ENCODE measurements at places on chromosomes 1 and 21.
A peak's percentile ranks its signal among the peaks of the same experiment; 100 is the strongest.

DNA sequence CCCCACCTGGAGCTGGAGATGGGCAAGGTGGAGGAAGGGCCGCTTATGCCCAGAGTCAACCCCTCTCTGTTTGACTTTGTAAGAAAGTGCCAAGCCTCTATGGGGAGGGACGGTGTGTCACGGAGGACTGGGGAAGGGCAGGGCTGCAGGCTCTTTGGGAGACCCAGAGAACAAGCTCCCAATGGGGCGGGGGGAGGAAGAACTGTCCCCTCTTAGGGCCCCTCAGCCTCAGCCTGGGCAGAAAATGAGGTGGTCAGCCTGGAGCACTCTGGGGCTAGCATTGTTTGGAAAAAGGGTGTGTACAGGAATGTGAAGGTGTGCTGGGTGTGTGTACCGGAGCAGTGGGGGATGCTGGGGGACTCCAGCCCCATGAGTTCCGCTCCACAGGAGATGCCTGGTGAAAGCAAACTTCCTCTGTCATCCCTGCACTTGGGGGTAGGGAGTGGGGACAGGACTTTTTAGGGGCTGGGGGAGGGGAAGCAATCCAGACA is 1.2 kb upstream of the INAVA start:
- no peak for DNase-seq

DNA sequence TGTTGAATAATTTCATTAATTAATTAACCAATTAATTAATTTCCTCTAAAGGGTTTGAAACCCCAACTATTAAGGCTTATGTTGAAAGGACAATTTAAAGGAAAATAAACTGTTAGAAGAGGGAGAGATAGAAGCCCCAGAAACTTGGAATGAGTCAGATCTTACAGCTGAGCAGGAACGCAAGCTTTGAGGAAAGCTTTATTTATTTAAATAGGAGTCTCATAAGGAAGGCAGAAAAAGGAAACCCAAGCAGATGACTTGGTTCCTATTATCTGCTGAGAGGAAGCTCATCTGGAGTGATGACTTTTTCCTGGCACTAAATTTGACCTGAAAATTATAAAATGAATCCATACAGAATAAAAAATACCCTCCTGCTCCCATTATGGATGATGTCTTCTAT is 105.1 kb downstream of the ROR1 start:
- DNase-seq: no peak

DNA sequence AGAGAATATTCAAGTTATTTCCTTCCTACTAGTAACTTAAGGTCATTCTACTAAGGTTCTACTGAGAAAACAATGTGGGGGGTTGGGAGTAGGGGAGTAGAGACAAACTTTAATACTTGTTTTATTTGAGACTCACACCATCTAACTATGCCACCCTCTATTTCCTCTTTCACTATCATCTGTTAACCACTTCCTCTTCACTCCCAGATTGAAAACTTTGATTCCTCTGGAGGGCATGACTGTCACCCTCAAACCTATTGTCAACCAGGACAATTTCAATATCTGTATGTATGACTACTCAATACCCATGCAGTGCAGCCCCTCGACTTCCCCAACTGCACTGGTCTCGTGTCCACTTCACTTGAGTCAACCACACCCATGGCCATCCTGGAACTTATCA is 165.6 kb upstream of the POGK start:
- DNase-seq: no peak

- no peak for DNase-seq
Measured at GRCh38 chr1:209162651-209163050, 420.9 kb upstream of the CAMK1G start.

DNA sequence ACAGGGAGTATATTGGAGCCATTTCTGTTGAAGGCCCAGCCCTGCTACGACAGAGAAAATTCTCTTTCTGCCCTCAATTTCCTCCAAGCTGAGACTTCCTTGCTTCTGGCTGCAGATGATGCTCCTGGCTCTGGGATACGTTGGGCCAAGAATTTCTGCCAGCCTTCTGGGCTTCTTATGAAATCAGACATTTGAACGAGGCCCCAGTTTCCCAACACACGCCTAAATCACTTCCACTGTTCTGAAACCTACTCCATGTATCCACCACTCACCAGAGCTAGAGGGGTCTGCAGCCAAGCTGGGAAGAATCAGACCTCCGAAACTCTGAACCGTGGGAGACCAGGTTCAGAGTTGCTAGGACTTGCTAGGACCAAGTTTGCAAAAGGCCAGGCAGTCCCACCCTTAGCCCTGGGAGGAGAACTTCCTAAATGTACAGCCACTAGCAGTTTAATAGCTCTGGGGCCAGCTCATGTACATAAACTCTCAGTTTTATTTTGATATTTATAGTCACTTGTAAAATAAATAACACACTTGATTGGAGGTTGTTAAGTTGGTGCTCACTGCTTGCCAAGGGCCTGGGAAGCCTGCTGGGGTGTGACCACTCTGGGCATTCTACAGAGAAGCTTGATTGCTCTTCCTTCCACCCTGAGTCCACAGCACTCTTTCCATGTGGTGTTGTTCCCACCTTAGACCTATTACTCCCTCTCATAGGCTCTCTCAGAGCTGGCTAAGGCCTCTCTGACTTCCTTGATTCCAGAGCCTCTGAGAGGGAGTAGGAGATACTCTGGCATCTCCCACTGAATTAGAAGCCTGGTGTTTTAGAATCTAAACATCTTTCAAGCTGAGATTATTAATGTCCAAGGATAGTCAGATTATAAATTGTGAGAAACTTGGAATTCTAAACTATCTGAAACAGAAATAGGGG is 83.4 kb upstream of the TRABD2B start:
- no peak for DNase-seq

DNA sequence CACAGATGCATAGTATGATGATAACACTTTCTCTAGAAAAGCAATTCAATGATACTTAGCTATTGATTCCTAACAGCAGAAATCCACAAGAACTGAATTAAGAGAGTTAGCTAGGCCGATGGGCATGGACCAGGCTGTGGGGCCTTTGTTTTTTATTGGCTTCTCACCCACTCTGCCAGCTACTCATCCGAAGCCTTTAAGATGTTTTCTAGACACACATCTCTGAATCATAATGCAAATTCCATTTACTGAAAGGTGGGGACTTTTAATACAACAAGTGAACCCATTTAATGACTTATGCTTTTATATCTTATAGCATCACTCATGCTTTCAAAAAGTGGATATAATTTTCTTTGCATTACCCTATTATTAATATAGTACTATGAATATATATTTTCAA is 170.2 kb downstream of the RUNX1 start:
- DNase-seq: no peak

- no peak for DNase-seq
Measured at GRCh38 chr1:114741963-114742746, 15.6 kb downstream of the CSDE1 start.

- no peak for DNase-seq
Measured at GRCh38 chr1:218742467-218743262, 397.5 kb downstream of the TGFB2 start.

DNA sequence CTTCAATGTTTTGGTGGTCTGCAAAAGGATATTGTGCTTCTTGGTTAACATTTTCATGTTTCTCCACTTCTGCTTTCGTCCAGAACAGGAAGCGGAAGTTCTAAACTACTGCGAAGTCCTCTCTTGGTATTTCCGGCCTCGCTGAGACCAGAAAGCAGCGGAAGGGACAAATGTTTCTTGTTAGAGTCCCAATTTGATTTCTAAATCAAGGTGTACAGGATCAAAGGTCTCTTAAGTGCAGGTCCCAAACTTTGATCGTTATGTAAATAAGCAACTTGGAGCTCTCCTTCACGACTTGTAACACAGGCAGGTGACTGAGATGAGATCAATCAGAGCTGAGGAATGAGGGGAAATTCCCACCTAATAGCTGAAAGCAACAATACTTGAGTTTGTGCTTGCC is 40.1 kb upstream of the HMCN1 start:
- no peak for DNase-seq

GRCh38 chr1:35463232-35463631 is 94.0 kb downstream of the KIAA0319L start:
- no peak for DNase-seq

- no peak for DNase-seq
Measured at GRCh38 chr1:41493117-41493536, 8.6 kb upstream of the EDN2 start.

DNA sequence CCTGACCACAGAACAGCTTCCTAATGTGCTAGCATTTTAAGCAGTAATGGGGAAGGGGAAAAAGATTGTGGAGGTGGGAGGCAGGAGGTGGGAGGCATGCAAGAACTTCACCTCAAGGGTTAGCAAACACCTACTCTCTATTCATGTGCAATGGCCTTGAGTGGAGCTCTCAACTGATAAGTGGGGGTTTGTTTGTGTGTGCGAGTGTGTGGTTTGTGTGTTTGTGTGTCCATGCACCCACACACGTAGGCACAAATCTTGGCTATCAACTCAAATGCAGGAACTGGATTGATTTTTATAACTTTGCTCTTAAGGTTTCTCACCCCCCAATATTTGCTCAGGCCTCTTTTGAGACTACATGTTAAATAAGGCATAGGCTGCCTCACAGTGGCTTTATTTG is 78.6 kb downstream of the SYT6 start:
- DNase-seq: no peak

DNA sequence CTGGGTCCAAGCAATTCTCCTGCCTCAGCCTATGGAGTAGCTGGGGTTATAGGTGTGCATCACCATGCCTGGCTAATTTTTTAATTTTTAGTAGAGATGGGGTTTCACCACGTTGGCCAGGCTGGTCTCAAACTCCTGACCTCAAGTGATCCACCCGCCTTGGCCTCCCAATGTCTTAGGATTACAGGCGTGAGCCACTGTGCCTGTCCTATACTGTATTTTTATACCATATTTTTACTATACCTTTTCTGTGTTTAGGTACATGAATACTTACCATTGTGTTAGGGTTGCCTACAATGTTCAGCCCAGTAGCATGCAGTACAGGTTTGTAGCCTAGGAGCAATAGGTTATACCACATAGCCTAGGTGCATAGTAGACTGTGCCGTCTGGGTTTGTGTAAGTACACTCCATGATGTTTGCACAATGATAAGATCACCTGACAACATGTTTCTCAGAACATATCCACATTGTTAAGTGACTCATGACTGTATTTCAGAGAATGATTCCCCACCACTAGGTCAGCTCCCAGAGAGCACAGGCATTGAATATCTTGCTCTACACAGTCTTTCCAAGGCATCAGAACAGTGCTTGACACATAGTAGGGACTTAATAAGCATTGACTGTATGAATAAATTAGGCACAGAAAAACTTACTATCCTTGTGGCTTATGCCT is 6.0 kb upstream of the CITED4 start:
- peak; percentile 35 for DNase-seq

GRCh38 chr21:31284797-31285397 is 59.2 kb downstream of the TIAM1 start:
- DNase-seq: no peak

GRCh38 chr1:23670709-23671108 is 20.9 kb upstream of the RPL11 start:
- DNase-seq: no peak

- no peak for DNase-seq
Measured at GRCh38 chr1:86826856-86827255, 87.1 kb downstream of the SELENOF start.

DNA sequence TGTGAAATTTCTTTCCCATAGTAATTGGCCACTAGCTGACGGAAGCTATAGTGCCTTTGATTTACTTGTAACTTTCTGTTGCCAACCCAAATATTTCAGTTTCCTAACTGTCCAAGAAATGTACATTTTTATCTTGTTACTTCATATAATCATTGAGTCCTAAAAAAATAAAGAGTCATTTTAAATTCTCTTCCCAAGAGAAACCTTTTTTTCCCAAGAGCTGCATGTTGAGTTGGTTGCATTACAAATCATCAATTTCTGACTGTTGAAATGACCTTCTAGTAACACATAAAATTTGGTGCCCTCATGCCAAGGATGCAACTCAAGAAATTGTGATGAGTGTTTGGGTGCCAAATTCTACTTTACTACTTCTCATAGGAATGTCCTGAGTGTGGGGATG is 61.0 kb downstream of the HMCN1 start:
- DNase-seq: no peak

GRCh38 chr1:94067196-94067595 is 53.8 kb downstream of the ABCA4 start:
- DNase-seq: no peak

- no peak for DNase-seq
Measured at GRCh38 chr1:217270101-217270500, 360.8 kb downstream of the GPATCH2 start.

- no peak for DNase-seq
Measured at GRCh38 chr21:35211782-35212181, 162.7 kb upstream of the RUNX1 start.

DNA sequence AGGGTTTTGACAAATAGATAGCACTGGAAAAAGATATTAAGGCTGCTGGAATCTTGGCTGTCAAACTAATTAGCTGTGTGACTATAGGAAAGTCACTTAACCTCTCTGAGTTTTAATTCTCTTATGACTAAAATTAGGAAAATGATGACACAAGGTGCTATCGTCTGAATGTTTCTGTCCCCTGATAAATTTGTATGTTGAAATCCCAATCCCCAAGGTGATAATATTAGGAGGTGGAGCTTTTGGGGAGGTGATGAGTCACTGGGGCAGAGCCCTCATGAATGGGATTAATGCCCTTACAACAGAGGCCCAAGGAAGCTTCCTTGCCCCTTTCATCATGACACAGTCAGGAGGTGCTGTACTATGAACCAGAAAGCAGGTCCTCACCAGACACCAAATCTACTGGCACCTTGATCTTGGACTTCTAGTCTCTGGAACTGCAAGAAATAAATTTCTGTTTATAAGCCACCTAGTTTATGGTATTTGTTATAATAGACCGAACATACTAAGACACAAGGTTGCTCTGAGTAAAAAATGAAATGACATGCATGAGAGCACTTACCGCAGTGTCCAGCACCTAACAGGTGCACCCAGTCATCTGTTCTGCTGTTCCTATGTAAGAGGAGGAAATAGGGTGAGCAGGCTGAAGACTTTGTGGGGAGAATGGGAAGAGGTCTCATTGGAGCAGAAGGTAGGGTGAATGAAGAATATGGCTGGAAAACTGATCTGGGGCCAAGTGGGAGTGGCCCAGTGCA is 26.3 kb upstream of the DISP1 start:
- no peak for DNase-seq

DNA sequence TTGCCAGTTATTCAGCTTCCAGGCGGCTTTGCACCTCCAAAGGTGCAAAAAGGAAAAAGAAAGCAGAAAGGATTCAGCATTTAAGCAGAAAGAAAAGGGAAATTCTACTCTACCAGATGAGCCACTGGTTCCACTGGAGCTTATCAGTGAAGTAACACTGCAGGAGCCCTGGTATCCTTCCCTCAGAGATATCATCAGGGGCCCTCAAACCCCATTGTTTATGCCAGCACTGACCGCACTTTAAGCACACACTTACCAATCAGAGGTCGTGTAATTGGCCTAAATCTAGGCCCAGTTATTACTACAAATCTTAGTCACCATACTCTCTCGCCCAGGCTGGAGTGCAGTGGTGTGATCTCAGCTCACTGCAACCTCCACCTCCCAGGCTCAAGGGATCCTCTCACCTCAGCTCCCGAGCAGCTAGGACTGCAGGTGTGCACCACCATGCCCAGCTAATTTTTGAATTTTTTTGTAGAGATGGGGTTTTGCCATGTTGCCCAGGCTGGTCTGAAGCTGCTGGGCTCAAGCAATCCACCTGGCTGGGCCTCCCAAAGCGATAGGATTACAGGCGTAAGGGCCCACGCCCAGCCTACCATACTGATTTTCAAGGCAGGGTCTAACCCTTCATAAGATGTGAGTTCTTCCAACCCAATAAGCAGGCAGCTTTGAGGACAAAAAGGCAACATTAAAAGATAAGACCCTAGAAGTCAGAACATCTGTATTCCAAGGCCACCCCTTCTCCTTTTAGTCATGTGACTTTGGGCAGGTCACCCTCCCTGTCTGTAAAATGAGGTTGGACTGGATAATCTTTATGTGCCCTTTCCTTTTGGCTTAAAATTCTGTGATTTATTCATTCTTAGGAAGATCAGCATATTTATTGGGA is 125.3 kb downstream of the SYT2 start:
- no peak for DNase-seq

Measured in NCI-H526 (cell line).